Memory B cell (primary cell): ENCODE measurements at places on chromosomes 5 and 9.
A peak's percentile ranks its signal among the peaks of the same experiment; 100 is the strongest.

DNA sequence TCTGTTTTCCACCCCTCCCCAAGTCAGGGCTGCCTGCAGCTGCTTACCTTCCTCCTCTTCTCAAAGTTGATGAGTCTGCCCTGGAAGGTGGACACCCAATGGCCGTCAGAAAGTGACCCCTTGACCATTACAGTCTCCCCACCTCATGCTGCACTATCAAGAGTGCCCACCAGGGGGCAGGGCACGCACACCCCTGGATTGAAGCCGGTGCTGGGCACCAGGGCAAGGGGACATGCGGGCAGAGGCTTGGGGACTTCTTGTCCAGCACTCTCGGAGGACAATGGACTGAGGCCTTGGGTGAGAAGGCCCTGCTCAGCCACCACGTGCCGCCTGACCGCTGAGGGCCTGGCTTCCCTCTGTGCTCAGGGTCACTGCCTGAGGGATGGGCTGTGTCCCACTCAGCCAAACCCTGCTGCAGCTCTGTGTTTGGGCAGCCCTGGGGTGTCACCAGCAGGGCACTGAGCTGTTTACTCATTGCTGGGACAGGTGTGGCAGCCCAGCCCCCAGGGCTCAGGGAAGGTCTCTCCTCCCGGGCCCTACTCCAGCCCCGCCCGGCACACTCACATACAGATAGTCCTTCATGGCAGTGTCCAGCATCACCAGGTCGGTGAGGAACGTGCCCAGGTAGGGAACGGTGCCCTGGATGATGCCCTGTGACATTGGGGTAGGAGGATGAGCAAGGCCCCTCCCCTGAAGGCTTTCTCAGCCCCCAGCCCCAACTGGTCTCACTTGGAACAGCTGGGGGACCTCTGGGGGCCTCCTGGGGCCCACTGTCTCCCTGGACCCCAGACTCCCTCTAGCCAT, 17.7 kb downstream of the RALGDS start:
- peak overlapping the region; percentile 63 for H3K27ac ChIP-seq
- H3K27me3 ChIP-seq = no peaks in the 10 kb centered on the region
- no peak overlapping the region for H3K4me3 ChIP-seq
- H3K4me1 ChIP-seq = no peaks in the 10 kb centered on the region

DNA sequence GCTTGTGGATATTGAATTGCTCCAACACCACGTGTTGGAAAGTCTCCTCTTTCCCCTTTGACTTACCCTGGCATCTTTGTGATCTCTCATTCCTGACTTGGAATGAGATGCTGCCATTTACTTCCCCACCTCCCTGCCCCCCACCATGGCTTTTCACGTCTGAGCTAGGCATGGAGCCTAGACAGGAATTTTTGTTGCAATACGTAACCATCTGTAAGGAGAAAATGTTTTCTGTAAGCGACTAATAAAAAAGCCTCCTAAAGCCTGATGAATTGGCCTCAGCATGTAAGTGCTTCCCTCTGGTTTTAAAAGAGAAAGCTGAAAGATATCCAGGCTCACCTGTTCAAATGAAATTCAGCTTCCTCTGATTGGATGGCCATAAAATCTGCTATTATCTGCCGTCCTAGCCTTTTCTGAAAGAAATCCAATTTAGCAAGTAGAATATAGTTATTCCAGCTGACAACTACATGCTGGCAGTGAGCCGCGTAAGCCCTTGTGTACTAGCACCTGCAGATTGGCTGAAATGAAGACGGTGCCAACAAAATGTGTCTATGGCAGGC, 200.1 kb downstream of the NSG2 start:
- no peak for DNase-seq
- H3K27me3 ChIP-seq = no peaks in the 10 kb centered on the region
- no peaks in the 10 kb centered on the region for H3K36me3 ChIP-seq
- H3K27ac ChIP-seq = no peak overlapping the region

DNA sequence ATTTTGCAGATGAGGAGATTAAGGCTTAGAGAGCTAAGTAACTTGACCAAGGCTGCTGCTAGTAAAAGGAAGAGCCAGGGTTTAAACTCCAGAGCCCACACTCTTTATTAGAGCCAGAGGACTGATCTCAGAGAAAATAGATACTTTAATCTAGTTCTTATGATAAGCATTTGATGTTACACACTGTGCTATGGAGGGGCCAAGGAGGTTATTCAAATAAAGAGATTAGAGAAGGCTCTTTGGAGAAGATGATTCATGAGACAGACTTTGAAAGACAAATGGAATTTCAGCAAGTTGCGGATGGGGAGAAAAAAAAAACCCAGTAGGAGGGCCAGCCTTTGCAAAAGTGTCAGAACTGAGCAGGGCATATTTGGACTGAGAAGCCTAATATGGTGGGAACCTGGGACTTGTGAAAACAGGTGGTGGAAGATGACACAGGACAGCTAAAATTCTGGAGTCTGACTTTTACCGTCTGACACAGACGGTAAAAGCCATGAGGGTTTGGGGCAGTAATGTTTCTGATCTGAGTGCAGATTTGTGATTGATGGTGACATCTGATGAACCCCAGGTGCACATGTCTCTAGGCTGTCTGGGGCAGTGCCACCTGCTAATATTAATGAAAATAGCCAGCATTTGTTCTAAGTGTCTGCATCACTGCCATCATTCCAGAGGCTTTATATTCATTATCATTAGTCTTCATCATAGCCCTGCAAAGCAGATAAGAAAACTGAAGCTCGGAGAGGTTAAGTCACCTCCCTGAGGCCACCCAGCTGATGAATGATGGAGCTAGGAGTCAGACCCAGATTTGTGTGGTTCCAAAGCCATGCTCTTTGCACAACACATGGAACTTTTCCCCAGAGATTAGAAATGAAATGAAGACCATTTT, 65.3 kb upstream of the CXCL14 start:
- no peaks in the 10 kb centered on the region for H3K27me3 ChIP-seq
- H3K4me1 ChIP-seq = no peaks in the 10 kb centered on the region
- no peak overlapping the region for H3K27ac ChIP-seq
- H3K4me3 ChIP-seq = no peak overlapping the region
- H3K36me3 ChIP-seq = no peaks in the 10 kb centered on the region
- DNase-seq = no peak

- H3K36me3 ChIP-seq = no peaks in the 10 kb centered on the region
- DNase-seq = no peak
- H3K4me3 ChIP-seq = no peak overlapping the region
- peaks cover 19% of the 10 kb centered on the region for H3K27me3 ChIP-seq
- peak overlapping the region; percentile 48 for H3K27ac ChIP-seq
- H3K4me1 ChIP-seq = peaks cover 3% of the 10 kb centered on the region
Measured at GRCh38 chr9:133589454-133590227, 19.5 kb downstream of the FAM163B start.
